ENCODE measurements at places on chromosomes 6 and 20.

- no peak for DNase-seq
These were observed 255.8 kb downstream of the BTBD3 start for GRCh38 chr20:12173347-12174012.

DNA sequence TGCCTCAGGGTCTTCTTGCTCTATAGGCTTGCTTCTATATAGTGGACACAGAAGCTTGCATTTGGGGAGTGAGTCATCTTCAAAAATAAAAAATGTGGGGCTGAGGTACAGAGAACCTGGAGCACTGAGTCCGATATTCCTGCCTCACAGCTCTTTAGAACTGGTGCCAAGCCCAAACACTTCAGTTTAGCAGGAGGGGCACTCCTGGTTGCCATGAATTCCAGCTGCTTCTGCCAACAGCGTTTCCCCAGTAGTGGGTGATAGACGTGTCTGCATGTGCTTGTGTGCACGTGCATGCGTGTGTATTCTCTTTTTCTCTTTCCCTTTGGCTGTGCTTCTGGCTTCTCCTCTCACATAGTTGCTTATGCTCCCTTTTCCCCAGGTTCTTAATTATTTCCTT, 11.9 kb downstream of the DNPH1 start:
- DNase-seq = no peak

DNA sequence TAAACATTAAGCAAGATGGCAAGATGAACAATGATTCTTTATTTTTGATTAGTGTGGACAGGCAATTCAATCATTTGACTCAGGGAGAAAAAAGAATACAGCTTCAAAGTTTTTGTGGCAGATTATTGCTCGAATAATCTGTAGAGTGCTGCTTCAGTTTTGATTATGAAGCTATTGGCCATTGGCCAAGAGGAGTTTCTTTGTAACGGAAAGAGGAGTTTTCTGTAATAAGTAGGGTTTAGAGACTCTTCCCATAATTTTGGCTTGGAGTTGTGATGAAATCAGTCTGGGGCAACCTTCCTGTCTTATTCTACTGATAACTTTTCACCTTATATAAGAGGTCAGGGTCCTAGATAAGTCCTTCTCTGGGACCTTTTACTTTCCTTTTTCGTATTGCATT, 256.7 kb upstream of the RAB32 start:
- DNase-seq = peak; percentile 26

DNA sequence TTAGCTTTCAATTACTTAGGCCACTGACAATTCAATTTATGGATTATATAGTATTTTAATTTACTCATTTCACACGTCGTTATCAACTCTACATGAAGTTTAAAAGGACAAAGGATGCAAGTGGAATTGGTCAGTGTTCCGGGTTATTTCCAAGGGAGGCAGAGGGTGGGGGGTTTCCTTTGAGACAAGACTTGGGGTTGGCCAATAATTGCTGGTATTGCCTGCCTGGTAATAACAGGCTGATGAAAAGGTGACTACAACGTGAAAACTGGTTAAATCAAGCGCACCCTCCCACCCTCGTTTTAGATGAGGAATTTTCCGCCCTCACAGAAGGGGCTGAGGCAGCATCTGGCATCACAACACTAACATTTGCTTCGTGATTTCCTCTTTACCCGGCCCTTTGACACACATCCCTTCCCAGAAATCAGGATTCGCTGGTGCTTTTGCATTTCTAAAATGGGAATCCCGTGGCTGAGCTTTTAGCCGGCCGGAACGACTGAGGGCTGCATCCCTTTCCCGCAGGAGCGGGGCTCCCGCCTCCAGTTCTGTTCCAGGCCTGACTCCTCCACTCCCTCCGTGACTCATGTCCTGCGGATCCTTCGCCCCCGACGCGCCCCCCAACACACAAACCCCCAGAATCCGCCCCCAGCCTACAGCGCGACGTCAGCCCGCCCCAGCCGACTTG, 999 bp upstream of the PIM1 start:
- DNase-seq = peak; percentile 69

DNA sequence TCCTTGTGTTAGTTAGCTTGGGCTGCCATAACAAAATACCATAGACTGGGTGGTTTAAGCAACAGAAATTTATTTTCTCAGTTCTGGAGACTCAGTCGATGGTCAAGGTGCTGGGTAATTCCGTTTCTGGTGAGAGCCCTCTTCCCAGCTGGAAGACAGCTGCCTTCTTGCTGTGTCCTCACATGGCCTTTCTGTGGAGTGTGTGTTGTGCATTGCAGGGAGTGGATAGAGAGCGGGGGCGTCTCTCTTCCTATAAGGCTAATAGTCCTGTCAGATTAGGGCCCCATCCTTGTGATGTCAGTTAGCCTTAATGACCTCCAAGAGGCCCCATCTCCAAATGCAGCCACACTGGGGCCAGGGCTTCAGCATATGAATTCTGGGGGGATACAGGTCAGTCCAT, 19.2 kb downstream of the CHMP4B start:
- peak; percentile 58 for DNase-seq

GRCh38 chr6:143507358-143508145, 4.0 kb downstream of the FUCA2 start:
- no peak for DNase-seq

DNA sequence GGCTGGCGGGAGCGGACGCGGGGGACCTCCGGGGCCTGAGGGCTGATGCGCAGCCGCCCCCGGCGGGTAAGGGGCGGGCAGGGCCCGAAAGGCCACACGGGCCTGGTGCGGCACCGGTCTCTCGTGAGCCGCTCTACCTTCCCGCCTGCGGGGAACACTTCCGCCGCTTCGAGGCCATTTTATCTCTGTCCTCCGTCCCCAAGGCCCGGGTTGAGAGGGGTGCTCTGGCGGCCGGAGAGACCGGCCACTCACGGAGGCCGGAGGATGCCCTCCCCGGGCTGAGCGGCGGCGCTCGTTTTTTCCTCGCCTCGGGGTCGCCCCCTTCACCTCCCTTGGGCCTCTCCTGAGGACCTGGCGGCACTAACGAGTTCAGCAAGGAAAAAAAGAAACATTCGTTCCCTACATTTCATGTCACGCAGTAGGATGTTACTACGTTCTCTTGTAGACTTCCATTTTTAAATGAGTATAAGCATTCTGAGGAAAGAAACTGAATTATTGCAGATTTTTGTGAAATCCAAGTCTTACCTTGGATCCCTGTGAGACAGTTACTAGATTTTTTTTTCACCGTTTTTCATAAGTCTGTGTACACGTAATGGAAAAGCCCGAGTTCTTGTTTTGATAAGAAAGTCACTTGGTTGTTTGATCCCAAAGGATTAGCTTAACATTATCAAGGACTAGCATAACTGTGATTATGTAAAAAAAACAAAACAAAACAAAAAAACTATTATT, 575 bp downstream of the WTAP start:
- DNase-seq = peak; percentile 42

- no peak for DNase-seq
These were observed 10.7 kb downstream of the NEDD9 start for GRCh38 chr6:11221623-11222384.

DNA sequence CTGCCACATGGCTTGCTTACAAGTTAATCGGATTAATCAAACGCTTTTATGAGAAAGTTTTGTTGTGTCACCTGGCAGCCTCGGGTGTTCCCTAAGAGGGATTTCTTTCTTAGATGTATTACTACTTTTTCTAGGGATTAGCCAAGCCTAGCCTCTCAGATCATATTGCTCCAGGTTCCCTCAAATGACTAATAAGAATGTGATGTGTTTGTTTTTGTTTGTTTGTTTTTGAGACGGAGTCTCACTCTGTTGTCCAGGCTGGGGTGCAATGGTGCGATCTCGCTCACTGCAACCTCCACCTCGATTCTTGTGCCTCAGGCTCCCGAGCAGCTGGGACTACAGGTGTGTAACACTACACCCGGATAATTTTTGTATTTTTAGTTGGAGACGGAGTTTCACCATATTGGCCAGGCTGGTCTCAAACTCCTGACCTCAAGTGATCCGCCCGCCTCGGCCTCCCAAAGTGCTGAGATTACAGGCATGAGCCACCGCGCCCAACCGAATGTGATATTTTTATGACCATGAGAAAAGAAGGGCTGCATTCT, 977 bp downstream of the HMGN4 start:
- peak; percentile 18 for DNase-seq

GRCh38 chr20:41131594-41132387, 5.6 kb upstream of the PLCG1 start:
- DNase-seq = no peak
